ENCODE measurements at places on chromosomes 3 and 15. TPM values are rescaled to one million over a fixed set of nuclear protein-coding genes. Genes with fewer than 3 reads are reported as not detected.

Gene PIERCE2
- total RNA-seq, result 3.2 TPM

Gene PRR20G
- not detected for total RNA-seq

Gene RLBP1
- not detected for total RNA-seq

Gene CHRNA7
- total RNA-seq, result 5.5 TPM

GRCh38 chr15:33411596-33412540, 101.1 kb downstream of the RYR3 start:
- no peaks in the 10 kb centered on the region for H3K36me3 ChIP-seq
- no peaks in the 10 kb centered on the region for H3K4me1 ChIP-seq
- H3K4me3 ChIP-seq, result no peak overlapping the region
- no peak for DNase-seq

DNA sequence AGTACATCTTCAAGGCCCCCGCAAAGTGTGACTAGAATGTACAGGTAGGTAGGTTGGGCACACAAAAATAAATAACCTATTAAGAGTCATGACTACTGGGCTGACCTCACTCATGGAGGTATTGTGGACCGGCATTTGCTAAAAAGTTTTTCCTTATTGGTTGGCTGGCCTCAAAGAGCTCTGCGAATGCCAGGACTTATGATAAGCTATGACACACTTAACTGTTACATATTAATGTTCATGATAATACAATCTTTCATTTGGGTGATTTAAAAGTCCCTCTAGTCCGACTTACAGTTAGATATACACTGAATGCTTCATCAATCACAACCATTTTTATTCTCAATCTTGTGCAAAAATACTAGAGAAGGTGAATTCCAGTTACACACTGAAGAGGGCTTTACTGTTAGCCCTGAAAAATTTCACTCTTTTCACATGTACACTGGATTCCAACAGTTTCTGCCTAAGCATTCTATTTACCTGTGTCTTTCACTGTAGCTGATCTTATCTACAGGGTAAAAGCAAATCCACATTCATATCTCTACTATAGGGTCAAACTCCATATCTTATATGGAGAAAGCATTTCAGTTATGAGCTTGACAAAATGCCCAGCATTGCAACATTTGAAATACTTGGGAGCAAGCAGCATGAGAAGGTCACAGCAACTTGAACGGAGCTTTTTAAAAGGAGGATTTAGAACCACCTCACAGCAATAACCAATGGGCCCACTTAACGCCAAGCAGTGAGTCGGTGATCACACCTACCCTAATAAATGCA, 329.1 kb downstream of the FOXP1 start:
- H3K4me3 ChIP-seq, result no peak overlapping the region
- H3K36me3 ChIP-seq, result no peaks in the 10 kb centered on the region
- H3K27me3 ChIP-seq, result no peaks in the 10 kb centered on the region
- peaks cover 17% of the 10 kb centered on the region for H3K4me1 ChIP-seq

DNA sequence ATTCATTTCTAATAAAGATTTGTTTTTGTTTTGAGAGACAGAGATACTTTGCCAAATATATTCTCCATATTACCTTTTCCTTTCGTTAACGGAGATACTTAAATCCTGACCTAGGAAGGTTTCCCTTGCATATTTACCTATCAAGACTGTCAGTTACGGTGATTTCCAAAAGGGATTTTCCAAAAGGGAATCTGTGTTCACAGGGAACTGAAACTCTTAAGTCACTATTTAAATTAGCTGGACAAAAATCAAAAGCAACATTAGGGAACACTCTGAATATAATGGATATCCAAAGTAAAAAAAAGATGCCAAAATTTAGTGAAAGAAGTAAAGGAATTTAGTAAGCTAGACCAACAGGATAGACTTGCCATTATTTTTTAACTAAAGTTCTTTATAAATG, 576 bp downstream of the LRRFIP2 start:
- DNase-seq, result no peak
- peak overlapping the region; percentile 95 for H3K27ac ChIP-seq
- H3K4me1 ChIP-seq, result peaks cover 22% of the 10 kb centered on the region
- H3K4me3 ChIP-seq, result no peak overlapping the region
- no peaks in the 10 kb centered on the region for H3K36me3 ChIP-seq

DNA sequence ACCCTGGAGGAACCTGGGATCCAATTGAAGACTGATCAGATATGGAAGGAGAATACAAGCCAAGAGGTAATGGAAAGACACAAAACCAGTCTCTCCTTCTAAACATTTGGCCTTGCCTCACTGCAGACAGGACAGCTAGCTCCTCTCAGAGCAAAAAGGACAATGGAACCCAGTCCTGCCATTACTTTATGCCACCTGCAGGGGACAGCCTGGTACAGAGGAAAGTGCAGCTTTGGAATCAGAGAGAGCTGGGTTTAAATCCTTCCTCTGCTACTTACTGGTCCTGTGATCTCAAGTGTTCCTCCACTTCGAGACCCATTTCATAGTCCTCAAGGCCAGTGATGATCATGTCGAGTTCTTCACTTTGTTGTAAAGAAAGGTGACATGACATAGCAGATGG, 159.4 kb upstream of the SMAD3 start:
- no peak overlapping the region for H3K4me3 ChIP-seq
- no peak overlapping the region for H3K27ac ChIP-seq
- H3K27me3 ChIP-seq, result no peaks in the 10 kb centered on the region
- H3K36me3 ChIP-seq, result no peaks in the 10 kb centered on the region

GRCh38 chr15:82072926-82073537, 27.2 kb upstream of the MEX3B start:
- H3K36me3 ChIP-seq, result no peaks in the 10 kb centered on the region
- H3K4me3 ChIP-seq, result no peak overlapping the region
- DNase-seq, result no peak
- H3K27me3 ChIP-seq, result no peaks in the 10 kb centered on the region
- H3K27ac ChIP-seq, result no peak overlapping the region

- no peaks in the 10 kb centered on the region for H3K27me3 ChIP-seq
- H3K27ac ChIP-seq, result no peak overlapping the region
- no peaks in the 10 kb centered on the region for H3K4me1 ChIP-seq
- no peak for DNase-seq
- H3K4me3 ChIP-seq, result no peak overlapping the region
Observed at GRCh38 chr3:59843821-59844220, 794.0 kb upstream of the CFAP20DC start.

GRCh38 chr15:36313021-36313420, 266.4 kb upstream of the CDIN1 start:
- DNase-seq, result no peak
- H3K36me3 ChIP-seq, result no peaks in the 10 kb centered on the region
- H3K4me1 ChIP-seq, result no peaks in the 10 kb centered on the region

GRCh38 chr3:89278302-89279025, 171.0 kb downstream of the EPHA3 start:
- no peak overlapping the region for H3K4me3 ChIP-seq
- no peak overlapping the region for H3K27ac ChIP-seq
- no peak for DNase-seq
- no peaks in the 10 kb centered on the region for H3K4me1 ChIP-seq
